ENCODE measurements at places on chromosomes 2 and 18.

DNA sequence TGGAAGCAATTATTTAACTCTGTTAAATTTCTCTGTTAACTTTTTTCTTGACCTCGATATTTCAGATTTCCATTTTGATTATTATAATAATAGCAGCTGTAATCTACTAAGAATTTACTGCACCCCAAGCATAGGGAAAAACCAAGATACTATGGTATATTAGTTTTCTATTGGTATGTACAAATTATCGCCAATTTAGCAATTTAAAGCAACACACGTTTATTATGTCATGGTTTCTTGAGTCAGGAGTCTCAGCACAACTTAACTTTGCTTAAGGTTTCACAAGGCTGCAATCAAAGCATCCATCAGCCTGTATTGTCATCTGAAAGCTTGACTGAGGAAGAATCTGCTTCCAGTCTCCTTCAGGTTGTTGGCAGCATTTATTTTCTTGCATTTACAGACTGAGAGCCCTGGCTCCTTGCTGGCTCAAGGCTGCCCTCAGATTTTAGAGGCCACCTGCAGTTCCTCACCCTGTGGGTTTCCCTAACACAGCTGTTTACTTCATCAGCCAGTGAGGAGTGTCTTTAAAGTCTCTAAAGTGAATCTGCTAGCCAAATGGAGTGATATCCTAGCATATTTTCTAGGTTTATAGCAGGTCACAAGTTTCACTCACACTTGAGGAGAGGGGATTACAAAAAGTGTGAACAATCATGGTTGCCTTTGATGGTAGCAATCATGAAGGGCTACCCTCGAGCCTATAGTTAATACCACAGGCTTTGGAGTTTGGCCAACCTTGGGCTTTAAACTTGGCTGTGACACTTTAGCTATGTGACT is 4.4 kb upstream of the VPS54 start:
- DNase-seq: no peak

DNA sequence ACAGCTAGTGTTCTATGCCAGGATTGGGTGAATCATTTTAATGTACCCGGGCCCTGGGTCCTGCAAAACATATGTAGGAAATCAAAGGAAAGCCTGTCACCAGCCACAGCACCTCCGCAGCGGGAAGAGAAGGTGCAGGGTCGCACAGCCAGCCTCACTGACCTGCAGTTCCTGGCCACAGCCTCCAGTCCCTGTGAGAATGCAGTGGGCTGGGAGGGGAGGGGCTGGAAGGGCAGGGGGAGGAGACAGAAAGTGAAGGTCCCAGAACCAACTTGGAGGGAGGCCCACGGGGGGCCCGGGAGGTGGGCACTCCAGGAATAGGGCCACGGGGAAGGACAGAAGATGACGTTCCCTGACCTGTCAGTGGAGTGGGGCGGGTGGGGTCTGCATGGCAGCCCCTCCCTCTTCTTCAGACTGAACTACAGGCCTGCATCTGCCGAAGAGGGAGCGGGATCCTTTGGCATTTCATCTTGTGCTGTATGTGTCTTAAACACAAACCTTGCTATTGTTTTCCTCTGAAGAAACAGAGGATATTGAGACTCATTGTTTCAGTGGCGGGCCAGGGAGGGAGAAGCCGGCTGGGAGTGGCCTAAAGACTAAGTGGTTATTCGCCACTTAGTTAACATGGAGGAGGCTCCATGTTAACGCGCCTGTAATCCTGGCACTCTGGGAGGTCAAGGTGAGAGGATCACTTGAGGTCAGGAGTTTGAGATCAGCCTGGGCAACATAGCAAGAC is 7.5 kb downstream of the MAL start:
- no peak for DNase-seq

GRCh38 chr2:176283291-176284068 is 14.2 kb downstream of the MTX2 start:
- DNase-seq: no peak

DNA sequence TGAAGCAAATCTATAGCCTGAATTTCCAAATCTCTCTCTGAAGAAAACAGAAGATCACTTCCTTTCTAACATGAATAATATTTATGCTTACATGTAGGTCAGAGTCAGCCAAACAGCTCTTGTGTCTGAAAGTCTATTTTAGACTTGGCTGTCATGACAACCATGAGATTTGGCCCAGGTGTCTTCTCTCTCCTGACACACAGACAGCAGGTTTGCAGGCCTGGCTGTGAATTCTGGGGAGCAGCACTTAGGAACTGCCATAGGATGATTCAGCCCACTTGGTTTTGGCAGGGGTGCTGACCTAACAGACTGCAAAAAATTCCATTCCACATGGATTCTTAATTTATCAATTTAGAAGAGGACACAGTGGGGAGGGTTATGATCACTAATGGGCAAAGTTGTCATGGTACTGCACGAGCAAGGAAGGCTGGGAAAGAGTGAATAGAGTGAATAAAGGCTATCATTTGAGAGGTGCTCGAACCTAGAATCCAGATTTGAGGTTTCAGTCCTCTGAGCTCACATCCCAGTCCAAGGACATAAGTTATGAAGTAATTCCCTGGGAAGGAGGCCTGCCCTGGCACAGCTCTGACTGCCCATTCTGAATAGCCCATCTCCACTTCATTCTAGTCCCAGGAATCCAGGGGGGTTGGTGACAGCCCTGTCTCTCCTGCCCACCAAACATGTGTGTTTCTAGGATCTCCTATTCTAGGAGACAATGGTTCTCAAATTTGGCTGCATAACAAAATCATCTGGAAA is 453.9 kb upstream of the TRIB2 start:
- no peak for DNase-seq

DNA sequence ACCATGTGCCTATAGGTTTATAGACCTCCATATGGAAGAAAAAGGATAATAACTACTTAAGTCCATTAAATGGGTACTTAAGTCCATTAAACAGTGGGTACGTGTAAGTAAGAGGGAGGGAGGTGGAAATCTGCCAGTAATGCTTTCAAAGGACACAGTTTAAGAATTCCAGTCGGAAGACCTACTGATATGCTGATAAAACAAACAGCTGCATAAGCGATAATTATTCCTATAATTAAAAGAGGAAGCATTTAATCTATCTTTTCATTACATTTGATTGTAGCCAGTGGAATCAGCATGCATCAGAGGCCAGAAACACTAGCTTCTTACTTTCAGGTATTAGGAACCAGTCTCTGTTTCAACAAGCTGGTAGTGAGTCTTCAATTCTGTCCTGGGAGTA is 96.4 kb upstream of the DDX18 start:
- no peak for DNase-seq

- no peak for DNase-seq
Observed at GRCh38 chr2:70565039-70565731, 11.6 kb upstream of the TGFA start.

DNA sequence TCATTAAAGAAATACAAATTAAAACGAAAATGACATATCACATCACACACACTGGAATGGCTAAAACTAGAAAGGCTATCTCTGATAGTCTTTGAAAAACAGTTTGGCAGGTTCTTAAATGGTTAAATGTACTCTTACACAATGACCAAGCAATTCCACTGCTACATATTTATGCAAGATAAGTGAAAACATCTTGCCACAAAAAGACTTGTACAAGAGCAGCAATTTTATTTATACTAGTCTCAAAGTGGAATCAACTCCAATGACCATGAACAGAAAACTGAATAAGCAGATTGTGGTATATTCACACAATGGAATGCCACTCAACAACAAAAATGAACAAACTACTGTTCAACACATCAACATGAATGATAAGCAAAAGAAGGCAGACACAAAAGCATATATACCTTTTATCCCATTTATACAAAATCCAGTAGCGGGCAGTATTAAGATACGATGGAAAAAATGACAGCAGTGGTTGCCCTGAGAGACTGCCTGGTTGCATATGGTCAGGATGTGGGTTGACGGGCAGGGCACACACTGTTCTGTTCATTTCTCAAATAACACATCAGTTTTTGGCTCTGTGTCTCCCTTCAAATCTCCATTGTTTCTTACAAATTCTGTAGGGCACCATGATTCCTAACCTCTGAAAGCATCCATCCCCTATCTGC is 25.4 kb downstream of the SP100 start:
- peak; percentile 28 for DNase-seq

- DNase-seq: no peak
Observed at GRCh38 chr2:163610817-163611556, 124.8 kb downstream of the FIGN start.

GRCh38 chr2:81895620-81896250 is 1591.2 kb upstream of the LRRTM1 start:
- no peak for DNase-seq

GRCh38 chr2:173868406-173868805 is 96.8 kb downstream of the SP3 start:
- no peak for DNase-seq

GRCh38 chr2:239712755-239713154 is 311.9 kb upstream of the HDAC4 start:
- DNase-seq: no peak

DNA sequence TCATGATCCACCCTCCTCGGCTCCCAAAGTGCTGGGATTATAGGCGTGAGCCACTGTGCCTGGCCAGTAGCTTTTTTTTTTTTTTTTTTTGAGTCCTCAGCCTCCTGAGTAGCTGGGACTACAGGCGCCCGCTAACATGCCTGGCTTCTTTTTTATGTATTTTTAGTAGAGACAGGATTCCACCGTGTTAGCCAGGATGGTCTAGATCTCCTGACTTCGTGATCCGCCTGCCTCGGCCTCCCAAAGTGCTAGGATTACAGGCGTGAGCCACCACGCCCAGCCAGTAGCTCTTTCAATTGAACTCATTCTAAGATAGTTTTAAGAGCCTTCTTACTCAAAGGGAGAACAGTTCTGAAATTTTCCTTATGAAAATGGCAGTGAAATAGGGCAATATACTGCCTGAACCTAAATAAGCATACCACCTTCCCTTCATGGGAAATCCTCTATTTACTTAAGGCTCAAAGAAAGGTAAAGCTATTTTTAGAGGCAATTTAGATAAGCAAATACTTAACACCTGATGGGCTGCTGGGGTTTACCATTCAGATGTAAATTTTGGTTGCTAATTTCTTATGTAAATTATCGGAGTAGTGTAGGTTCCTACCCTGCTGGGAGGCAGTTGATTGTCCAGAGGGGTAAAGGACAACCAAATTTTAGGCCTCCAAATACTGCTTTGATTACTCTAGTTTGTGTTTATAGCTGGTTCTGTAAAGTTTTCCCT is 144.7 kb downstream of the GREB1L start:
- DNase-seq: no peak

DNA sequence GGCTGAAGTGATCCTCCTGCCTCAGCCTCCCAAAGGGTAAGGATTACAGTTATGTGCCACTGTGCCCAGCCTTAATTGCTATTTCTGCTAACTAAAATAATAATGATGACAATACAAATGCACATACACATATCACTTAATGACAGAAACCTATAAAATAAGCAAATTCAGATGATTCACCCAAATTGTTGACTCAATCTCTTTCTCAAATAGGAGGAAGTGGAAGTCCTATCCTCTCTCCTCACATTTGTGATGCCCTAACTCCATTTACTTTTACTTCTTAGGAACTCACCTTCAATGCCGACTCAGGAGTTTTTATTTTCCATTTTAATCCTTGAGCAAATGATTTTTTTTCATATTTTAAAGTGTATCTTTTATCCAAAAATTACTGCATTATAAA is 24.5 kb upstream of the RAPH1 start:
- DNase-seq: no peak

- DNase-seq: peak; percentile 67
Observed at GRCh38 chr2:196239622-196240587, 68.5 kb upstream of the STK17B start.

- no peak for DNase-seq
Observed at GRCh38 chr2:121686218-121686617, 37.0 kb upstream of the CLASP1 start.

DNA sequence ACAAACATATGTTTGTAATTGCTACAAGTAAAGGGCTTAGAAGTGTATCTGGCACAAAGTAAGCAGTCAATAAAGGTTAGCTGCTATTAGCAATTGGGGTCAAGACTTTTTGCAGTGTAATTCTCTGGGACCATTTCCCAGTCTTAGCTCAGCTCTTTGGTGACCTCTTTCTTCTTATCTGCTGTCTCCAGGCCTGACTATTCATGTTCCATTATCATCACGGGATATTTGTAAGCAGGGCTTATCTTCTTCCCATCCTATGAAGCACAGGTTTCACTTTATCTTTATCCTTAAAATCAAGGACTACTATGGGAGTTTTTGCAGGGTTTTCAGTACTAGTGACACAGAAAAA is 131.7 kb downstream of the DOCK10 start:
- no peak for DNase-seq

GRCh38 chr18:74290794-74291471 is 830 bp downstream of the CYB5A start:
- no peak for DNase-seq

DNA sequence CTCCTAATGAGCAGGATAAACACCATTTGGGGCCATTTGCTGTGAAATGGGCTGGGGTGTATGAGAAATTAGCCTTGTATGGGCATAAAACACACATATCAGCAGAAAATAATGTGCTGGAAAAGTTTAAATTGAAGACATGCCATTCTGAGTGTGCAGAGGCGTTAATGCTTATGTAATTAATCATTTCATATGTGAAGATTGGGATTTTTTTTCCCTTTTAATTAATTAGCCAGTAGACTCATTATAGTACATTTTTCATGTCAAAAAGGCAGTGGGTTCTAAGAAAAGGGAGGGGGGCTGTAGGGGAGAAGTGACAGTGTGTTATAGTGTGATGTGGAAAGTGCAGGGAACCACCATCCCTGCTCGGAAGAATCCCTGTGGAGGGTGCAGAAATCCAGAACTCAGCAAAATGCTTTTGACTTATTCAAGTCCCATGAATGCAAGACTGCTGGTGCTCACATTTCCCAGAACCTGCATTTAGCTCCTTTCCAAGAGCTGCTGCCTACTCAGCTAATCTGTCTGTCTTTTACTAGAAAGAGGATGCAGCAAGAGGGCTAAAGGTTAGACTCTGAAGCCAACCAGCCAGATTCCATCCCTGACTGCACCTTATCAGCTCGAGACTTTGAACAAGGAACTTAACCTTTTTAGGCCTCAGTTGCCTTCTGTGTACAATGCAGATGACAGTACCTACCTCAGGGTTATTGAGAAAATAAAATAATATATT is 11.6 kb upstream of the COX7A2L start:
- DNase-seq: no peak

DNA sequence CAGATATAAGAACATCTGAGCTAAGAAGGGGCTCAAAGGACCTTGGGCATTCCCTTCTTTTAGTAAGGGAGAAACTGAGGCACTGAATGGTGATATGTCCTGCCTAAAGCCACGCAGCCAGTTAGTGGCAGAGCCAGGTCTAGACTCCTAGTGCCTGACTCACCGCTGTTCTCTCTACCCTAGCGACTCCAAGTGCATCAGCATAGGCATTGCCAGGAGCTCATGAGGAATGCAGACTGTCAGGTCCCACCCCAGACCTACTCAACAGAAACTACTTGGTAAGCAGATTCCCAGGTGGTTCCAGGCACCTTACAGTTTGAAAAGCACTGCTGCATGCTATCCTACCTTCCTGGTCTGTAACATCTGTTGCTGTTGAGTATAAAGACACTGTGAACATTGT is 158.9 kb downstream of the MSH2 start:
- no peak for DNase-seq

Data from stimulated activated CD4-positive, alpha-beta T cell treated with anti-CD3 and anti-CD28 coated beads, TNF-alpha, amount 100 ng/mL, for 4 hours (primary cell).